ENCODE measurements at places on chromosomes 6 and 20. TPM values are rescaled to one million over a fixed set of nuclear protein-coding genes. Genes with fewer than 3 reads are reported as not detected.

The PANK2 gene
- total RNA-seq: 74.4 TPM

The MYL9 gene
- 0.18 TPM for total RNA-seq

The TUBB1 gene
- total RNA-seq: not detected

The MYB gene
- total RNA-seq: 8.2 TPM

The IRF4 gene
- total RNA-seq: 91.2 TPM

The SAMD5 gene
- total RNA-seq: not detected

The PLN gene
- total RNA-seq: not detected

The TPX2 gene
- total RNA-seq: 172 TPM
